NCI-H446 treated with DMSO at 0.1 percent for 48 hours (cell line): ENCODE measurements at places on chromosomes 13 and 19.
A peak's percentile ranks its signal among the peaks of the same experiment; 100 is the strongest.

GRCh38 chr19:1490311-1491113 lies at the start of gene PCSK4:
TSS of gene PCSK4 (minus strand) at chr19:1490350. CDS start at chr19:1490346, 4 bp downstream.
- peak; percentile 98 for DNase-seq

DNA sequence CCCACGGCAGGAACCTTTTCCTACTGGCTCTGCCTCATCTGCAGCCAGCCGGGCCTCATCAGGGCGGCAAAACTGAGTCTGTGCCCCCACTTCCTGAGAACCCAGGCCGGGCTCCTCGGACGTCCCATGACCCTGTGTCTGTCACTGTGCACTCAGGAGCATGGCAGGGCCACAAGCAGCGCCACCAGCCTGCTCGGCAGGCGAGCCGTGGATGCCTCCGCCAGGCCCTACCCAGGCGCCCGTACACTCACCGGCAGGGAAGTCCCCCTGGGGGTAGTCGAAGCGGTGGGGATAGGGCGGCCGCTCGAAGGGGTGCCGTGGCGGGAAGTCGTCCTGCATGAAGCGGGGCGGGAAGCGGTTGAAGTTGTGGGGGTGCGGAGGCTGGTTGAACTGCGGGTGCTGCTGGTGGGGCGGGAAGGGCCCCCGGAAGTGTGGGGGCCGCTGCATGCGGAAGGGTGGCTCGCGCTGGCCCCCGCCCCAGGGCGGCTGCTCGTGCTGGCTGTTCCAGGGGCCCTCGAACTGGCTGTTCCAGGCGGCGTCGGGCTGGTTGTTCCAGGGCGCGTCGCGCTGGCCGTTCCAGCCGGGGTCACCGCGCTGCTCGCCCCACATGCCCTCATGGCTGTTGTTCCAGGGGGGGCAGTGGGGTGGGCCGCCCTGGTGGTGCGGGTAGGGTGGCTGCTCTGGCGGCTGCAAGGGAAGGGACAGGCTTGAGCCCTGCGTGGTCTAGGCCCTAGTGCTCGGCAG lies 17.1 kb downstream of the CHERP start:
- no peak for DNase-seq

DNA sequence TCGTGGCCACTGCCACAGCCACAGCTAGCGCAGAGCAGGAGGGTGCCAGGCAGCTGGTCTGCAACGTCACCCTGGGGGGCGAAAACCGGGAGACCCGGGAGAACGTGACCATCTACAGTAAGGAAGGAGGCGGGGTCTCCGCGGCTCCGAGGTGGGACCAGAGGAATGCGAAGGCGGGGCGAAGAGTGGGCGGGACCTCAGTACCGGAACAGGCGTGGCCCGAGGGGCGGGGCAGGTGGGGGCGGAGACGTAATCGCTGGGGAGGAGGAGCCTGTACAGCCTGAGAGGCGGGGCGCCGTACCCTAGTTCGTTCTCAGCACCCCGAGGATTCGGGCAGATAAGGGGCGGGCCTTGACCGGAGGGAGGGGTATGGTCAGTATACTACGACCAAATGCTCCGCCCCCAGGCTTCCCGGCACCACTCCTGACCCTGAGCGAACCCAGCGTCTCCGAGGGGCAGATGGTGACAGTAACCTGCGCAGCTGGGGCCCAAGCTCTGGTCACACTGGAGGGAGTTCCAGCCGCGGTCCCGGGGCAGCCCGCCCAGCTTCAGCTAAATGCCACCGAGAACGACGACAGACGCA lies 2.5 kb downstream of the ICAM5 start:
- no peak for DNase-seq

DNA sequence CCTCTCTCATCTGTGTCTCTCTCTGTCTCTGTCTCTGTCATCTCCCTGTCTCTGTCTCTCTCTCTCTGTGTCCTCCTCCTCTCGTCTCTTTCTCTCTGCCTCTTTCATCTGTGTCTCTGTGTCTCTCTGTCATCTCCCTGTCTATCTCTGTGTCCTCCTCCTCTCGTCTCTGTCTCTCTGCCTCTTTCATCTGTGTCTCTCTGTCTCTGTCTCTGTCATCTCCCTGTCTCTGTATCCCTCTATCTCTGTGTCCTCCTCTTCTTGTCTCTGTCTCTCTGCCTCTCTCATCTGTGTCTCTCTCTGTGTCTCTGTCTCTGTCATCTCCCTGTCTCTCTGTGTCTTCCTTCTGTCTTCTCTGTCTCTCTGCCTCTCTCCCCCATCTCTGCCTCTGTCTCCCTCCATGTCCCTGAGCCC lies 551 bp upstream of the EBI3 start:
- no peak for DNase-seq

DNA sequence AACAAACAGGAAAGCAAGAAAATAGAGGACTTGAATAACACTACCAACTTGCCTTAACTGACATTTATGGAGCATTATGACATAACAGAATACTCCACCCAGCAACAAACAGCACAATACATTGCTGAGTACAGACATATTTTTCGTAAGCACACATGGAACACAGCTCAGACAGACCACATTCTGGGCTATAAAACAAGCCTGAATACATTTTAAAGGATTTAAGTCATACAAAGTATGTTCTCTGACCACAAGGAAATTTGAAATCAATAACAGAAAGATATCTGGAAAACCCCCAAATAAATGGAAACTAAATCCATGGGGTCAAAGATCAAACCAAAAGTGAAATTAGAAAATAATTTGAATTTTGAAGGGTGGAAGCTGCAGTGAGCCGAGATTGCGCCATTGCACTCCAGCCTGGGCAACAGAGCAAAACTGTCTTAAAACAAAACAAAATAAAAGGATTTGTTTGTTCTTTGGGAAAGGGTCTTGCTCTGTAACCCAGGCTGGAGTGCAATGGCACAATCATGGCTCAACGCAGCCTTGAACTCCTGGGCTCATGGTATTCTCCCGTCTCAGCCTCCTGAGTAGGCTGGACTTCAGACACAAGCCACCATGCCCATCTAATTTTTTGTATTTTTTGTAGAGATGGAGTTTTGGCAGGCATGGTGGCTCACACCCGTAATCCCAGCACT lies 5.6 kb downstream of the ZDHHC20 start:
- no peak for DNase-seq
